Large intestine (tissue), 12 donors: ENCODE measurements at places on chromosomes 7 and 10. TPM values are rescaled to one million over a fixed set of nuclear protein-coding genes. Genes with fewer than 3 reads are reported as not detected.

DNA sequence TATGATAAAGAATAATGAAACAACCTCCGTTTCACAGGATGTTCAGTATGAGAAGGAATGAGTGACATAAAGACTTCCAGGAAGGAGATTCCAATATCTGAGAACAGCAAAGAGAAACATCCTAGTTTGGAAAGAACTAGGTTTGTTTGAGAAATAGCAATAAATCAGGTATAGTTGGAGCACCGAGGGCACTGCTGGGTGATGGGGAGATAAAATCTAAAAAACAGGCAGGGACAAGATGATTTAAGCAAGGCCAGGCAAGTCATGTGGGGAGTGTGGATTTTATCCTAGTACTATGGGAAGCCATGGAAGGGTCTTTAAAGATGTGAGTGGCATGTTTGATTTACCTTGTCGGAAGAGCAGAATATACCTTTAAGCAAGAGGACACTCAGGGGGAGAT is 169.7 kb downstream of the SPAG6 start:
- no peak for DNase-seq

- no peak for DNase-seq
Observed at GRCh38 chr10:126288547-126289493, 99.5 kb downstream of the ADAM12 start.

The THNSL1 gene
- polyA plus RNA-seq: 7.8 TPM

DNA sequence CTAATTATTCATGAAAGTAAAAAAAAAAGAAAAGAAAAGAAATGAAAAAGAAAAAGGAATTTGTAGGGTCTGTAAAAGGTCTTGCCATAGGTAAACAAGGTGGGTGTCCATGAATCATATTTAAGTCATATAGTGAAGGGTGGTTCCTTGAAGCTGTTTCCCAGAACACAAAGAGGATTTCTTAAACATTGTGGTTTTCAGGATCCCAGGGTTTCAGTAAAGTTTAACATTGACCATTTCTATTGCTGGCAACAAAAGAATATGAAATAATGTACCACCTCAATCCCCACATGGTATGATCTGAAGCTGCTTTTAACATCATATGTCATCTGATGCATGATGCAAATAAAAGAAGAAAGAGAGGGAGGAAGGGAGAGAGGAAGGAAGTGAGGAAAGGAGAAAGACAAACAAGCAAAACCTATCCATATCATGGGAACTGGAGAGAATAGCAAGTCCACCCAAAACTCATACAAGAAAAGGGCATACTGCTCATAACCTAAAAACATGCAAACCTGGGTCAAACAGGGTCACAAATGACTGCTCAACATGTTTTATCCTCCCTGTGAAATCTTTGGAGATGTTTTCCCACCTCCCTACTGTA is 663.5 kb downstream of the SORCS1 start:
- no peak for DNase-seq
